ENCODE measurements at places on chromosomes 11 and 22. TPM values are rescaled to one million over a fixed set of nuclear protein-coding genes. Genes with fewer than 3 reads are reported as not detected.

- no peak for ATAC-seq
These were observed 703.0 kb downstream of the JRKL start for GRCh38 chr11:97092823-97093222.

GRCh38 chr11:68003846-68004550 is at the start of gene UNC93B1:
TSS of gene UNC93B1 (minus strand) at chr11:68004097. CDS start at chr11:68004043, 54 bp downstream.
- ATAC-seq, result peak; percentile 85

DNA sequence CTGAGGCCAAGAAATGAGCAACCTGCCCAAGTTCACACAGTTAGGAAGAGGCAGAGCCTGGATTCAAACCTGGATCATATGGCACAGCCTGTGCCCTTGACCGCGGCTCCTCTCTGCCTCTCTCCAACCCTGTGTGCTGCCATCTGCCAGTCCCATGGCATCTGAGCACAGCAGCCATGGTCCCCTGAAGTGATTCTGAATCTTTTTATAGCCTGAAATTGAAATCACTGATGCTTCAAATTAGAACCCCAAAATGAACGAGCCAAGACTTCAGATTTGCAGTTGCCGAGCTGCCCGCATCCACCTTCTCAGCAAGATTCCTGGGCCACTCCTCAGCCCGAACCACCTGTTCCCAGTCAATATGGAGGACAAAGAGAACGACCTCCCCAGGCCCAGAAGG is 252.7 kb downstream of the CTTN start:
- no peak for ATAC-seq

The LRP4 gene
- 2.5 TPM for total RNA-seq

The OR10D3 gene
- total RNA-seq, result not detected

All from esophagus mucosa (tissue), 1 donor.